Activated CD8-positive, alpha-beta memory T cell treated with anti-CD3 and anti-CD28 coated beads, Interleukin-2, amount 50 U/mL, for 4 hours (primary cell): ENCODE measurements at places on chromosomes 11 and 22.

DNA sequence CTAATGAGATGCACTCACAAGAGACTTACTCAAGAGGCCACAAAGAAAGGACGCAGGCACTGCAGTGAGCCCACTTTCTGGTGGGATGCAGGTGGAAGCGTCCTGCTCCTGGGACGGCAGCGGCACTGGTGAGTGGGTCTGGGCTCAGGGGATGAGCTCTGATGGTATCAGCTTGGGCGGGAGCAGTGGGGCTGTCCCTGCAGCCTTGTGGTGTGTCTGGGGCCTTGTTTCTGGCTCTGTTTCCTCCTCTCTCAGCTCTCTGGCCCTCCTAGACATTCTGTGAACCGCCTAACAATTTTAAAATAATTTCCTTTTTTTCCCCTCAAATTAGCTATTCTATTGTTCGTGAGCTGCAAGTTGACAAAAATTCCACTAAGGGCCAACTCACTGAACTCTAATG, 8.8 kb upstream of the ST14 start:
- DNase-seq: no peak

- peak; percentile 36 for DNase-seq
Measured at GRCh38 chr11:20110908-20111669, 49.2 kb downstream of the DBX1 start.

DNA sequence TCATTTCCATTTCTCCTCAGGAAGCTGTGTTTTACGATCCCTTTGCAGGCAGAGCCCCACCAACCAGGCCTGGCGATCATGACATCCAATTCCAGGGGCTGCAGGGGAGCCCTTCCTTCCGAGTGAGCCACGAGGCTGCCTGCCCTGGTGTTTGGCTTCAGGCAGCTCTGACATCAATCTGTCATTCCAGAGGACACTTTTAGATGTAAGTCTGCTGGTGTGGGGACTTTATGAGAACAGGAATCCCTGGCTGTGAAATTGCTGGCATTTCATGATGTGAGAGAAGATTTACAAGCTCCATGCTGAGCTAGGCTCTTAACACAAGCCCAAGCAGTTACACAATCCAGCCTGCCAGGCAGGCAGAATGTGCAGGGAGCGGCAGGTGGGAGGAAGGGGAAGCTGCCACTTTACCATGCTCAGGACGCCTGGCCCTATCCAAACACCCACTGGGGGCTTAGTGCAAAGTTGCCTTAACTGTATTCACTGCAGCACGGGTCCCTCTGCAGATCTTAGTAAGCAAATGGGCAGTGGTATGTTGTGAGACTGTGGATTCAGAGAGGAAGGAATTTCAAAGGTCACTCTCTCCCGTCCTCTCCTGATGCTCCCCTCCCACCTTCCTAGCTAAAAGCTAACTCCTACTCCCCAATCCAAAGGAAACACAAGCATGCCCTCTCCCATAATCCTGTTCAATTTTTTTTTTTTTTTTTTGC, 43.4 kb upstream of the MICAL2 start:
- DNase-seq: no peak

DNA sequence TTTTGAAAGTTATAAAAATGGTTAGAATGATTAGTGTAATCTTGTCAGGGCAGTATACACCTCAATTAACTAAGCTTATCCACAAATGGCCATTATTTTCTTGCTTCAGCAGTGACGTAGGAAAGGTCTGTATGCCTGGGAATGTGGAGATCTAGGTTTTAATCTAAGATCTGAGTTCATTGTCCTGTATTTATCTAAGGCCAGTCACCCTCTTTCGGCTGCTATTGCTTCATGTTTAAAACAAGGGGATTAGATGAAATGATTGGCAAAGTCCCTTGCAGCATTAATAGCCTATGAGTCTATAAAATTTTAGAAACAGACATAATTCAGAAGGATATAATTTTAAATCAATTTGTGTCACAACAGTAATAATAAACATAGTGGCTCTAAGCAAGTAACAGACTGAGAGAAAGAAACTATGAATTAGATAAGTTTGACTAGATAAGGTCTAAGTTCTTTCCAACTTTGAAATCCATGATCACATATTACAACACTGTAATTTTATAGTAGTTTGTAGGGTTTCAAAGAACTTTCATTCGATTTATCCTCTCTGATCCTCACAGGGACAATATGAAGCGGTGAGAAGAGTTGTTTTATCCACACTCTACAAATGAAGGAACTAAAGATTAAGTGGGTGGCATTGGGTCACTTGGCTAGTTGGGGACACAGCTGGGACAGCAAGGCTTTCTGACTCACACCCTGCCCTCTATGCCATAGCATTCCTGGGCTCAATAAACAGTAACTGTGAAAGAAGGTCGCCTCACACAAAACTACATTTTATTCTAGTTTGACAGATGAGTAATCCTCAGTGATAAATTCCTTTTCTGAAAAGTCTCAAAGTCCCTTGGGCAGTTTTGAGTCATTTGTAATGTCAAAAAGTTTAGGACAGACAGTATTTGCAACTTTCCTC, 60.6 kb upstream of the RDX start:
- DNase-seq: no peak

GRCh38 chr11:106463796-106464201, 386.3 kb downstream of the AASDHPPT start:
- DNase-seq: no peak

GRCh38 chr11:14384338-14384737, 25.4 kb upstream of the RRAS2 start:
- DNase-seq: no peak
